PC-3 (cell line): ENCODE measurements at places on chromosomes 2 and 18. TPM values are rescaled to one million over a fixed set of nuclear protein-coding genes. Genes with fewer than 3 reads are reported as not detected.

The ABCA12 gene
- not detected in 2 replicates for total RNA-seq

The CIB4 gene
- not detected in 2 replicates for total RNA-seq

The EFHD1 gene
- 0.07 TPM in 1 of 2 replicates, not detected in the other for total RNA-seq

The MC4R gene
- total RNA-seq, result not detected in 2 replicates

The UGT1A7 gene
- total RNA-seq, result not detected in 2 replicates

The TBR1 gene
- not detected in 2 replicates for total RNA-seq

The IL1R2 gene
- total RNA-seq, result 5.6 and 6.0 TPM in 2 replicates

The ABCG5 gene
- not detected in 2 replicates for total RNA-seq

DNA sequence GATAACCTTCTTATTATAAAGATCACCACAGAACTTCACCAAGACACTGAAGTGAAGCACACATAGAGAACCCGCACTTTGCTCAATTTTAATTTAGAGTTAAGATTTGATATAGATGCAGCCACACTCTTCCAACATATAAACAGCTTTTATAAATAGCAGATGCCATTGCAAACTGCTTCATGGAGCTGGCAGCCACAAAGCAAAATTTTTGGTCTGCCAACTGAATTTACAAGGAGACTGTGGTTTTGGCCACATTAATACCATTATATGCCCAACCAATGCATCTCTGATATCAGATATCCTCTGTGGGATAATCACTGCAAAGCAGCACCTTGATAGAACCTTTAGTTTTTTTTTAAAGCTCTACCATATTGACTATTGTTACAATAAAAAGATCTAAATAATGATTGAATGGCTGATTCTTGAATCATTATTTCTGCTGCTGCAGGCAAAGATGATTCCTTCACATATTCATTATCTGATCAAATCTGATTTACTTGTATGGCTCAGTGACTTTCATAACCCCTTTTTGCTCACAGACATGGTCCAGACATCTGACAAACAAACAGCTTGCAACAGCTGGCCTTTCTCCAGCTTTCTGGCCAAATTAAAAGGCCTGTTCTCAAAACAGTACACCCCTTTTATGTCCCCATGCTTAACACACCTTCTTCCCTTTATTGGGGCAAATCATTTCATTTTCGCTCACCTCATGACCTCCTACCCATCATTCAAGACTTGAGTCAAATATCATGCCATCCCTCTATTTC lies 88.4 kb downstream of the METTL4 start:
- H3K4me3 ChIP-seq, result no peak overlapping the region
- H3K36me3 ChIP-seq, result no peaks in the 10 kb centered on the region
- H3K4me1 ChIP-seq, result peaks cover 19% of the 10 kb centered on the region

- DNase-seq, result no peak
- H3K27ac ChIP-seq, result no peak overlapping the region
- no peaks in the 10 kb centered on the region for H3K4me1 ChIP-seq
Observed at GRCh38 chr2:10087360-10087759, 7.1 kb upstream of the CYS1 start.

DNA sequence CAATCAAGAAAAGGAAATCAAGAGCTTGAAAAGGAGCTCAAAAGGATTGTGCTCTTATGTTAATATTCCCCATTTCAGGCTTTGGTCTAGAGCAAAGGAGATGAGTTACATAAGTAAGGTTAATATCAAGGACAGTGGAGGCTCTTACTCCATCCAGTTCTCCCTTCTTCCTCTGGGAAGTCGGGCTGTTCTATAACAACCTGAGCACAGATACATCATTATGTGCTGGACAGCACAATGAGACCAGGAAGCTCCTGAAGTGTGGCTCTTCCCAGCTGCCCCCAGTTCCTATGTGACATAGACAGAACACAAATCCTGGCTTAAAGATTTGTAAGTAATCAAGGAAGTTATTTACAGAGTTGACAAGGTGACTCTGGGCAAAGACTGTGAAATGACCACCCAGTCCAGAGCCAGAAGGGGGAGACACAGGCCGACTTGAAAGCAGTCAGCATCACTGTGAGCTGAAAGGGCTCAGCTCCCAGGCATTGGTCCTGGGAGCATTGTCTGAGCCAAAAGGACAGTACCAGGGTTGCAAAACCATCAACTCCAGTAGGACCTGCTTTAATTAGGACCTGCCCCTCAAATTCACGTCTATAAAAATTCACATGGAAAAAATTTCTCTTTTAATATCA lies 917.6 kb upstream of the ACVR2A start:
- H3K27ac ChIP-seq, result no peak overlapping the region
- H3K4me1 ChIP-seq, result no peaks in the 10 kb centered on the region
- H3K36me3 ChIP-seq, result no peaks in the 10 kb centered on the region
- H3K27me3 ChIP-seq, result no peaks in the 10 kb centered on the region
- peak; percentile 73 for DNase-seq

GRCh38 chr2:9508931-9509330 lies 34.6 kb downstream of the IAH1 start:
- H3K27ac ChIP-seq, result no peak overlapping the region
- no peak overlapping the region for H3K4me3 ChIP-seq
- H3K27me3 ChIP-seq, result no peaks in the 10 kb centered on the region

GRCh38 chr2:207617011-207617671 lies 8.1 kb downstream of the METTL21A start:
- DNase-seq, result peak; percentile 87
- no peaks in the 10 kb centered on the region for H3K27me3 ChIP-seq
- H3K4me3 ChIP-seq, result peak overlapping the region; percentile 31; the same call in 1 of the 2 replicates
- peak overlapping the region; percentile 93 for H3K27ac ChIP-seq
- H3K4me1 ChIP-seq, result peaks cover 28% of the 10 kb centered on the region

DNA sequence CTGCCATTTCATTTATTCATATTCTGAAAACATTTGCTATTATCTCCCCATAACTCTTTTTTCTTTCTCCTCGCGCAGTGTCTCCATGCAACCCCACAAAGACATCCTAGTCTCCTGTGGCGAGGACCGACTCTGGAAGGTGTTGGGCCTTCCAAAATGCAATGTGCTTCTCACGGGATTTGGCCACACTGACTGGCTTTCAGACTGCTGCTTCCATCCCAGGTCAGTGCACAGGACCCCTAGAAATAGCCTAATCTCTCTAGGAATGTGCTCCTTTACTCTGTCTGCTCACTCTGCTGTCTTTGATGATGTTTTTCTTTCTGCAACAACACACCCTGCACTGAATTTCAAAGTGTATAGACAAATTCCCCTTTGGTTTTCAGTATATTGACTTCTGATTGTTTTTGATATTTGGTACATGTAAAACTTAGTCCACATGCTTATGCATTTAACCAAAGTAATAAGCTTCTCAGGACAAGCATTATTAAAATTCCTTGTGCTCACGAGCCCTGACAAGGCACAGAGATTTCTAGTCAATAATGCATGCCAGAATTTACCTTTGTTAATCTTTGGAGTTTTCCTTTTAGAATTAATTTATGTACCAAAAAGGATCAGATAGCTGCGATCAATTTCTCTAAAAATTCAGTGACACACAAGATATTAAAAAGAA lies 548.3 kb upstream of the VWC2L start:
- H3K27me3 ChIP-seq, result no peaks in the 10 kb centered on the region
- DNase-seq, result no peak
- no peak overlapping the region for H3K27ac ChIP-seq
- H3K36me3 ChIP-seq, result no peaks in the 10 kb centered on the region
- no peaks in the 10 kb centered on the region for H3K4me1 ChIP-seq

DNA sequence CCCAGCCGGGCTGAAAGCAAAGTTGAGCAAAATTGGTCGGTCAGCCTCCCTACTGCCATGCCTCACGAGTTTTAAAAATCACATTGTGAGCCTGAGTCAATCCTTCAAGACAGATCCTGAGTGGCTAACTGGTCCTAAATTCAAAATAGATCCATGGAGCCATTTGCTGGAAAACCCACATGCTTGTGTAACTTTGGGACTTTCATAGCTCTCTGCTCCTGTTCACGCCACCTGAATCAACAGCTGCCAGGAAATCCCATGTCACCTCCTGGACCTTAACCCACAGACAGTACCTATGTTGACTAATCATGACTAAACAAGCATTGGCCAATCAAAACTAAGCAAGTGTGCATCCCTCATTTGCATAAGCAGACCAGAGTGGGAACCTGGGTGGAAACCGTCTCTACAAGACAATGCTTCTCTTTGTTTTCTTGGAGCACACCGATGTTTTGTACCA lies 42.8 kb upstream of the LDLRAD4 start:
- H3K27me3 ChIP-seq, result peaks cover 20% of the 10 kb centered on the region; the same call in 1 of the 2 replicates
- no peak overlapping the region for H3K27ac ChIP-seq
- no peaks in the 10 kb centered on the region for H3K36me3 ChIP-seq
- peak; percentile 20 for DNase-seq
- no peak overlapping the region for H3K4me3 ChIP-seq

- DNase-seq, result no peak
- no peak overlapping the region for H3K4me3 ChIP-seq
- no peaks in the 10 kb centered on the region for H3K36me3 ChIP-seq
- H3K4me1 ChIP-seq, result no peaks in the 10 kb centered on the region
- no peak overlapping the region for H3K27ac ChIP-seq
Observed at GRCh38 chr2:7452110-7452876, 535.1 kb downstream of the RNF144A start.

GRCh38 chr2:125644257-125644656 lies 1011.7 kb upstream of the GYPC start:
- no peaks in the 10 kb centered on the region for H3K27me3 ChIP-seq
- no peaks in the 10 kb centered on the region for H3K4me1 ChIP-seq
- H3K4me3 ChIP-seq, result no peak overlapping the region
- no peak for DNase-seq

GRCh38 chr2:3805201-3805939 lies 102.0 kb downstream of the DCDC2C start:
- no peaks in the 10 kb centered on the region for H3K36me3 ChIP-seq
- no peak overlapping the region for H3K4me3 ChIP-seq
- H3K27me3 ChIP-seq, result peaks cover 10% of the 10 kb centered on the region; the same call in 1 of the 2 replicates
- no peaks in the 10 kb centered on the region for H3K4me1 ChIP-seq
- peak; percentile 70 for DNase-seq

GRCh38 chr2:130845505-130846085 lies 8.9 kb downstream of the ARHGEF4 start:
- no peak overlapping the region for H3K27ac ChIP-seq
- H3K36me3 ChIP-seq, result no peaks in the 10 kb centered on the region

DNA sequence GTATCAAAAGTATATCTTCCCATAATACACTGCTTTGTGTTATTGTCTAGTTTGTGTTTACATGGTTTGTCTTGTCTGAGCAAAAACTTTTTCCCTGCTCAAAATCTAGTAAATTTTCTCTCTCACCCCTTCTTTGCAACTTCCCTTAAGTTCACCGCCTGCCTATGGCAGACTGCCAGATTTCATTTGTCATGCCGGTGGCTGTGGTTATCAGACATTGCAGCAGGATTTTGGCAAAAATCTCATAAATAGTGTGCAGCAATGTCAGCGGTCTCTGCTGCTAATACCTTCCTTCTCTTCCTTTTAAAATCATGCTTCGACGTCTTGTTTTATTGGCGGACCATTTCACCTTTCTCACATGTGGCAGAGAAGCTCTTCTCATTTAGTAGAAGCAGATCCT lies 45.6 kb upstream of the TMEM178A start:
- no peaks in the 10 kb centered on the region for H3K27me3 ChIP-seq
- no peak overlapping the region for H3K27ac ChIP-seq
- H3K36me3 ChIP-seq, result no peaks in the 10 kb centered on the region
- peaks cover 16% of the 10 kb centered on the region for H3K4me1 ChIP-seq
- peak overlapping the region; percentile 10; the same call in 1 of the 2 replicates for H3K4me3 ChIP-seq
- DNase-seq, result peak; percentile 96
